ENCODE measurements at places on chromosomes 13 and 19.

- DNase-seq, result no peak
Observed at GRCh38 chr13:58461217-58461616, 829.7 kb downstream of the PCDH17 start.

DNA sequence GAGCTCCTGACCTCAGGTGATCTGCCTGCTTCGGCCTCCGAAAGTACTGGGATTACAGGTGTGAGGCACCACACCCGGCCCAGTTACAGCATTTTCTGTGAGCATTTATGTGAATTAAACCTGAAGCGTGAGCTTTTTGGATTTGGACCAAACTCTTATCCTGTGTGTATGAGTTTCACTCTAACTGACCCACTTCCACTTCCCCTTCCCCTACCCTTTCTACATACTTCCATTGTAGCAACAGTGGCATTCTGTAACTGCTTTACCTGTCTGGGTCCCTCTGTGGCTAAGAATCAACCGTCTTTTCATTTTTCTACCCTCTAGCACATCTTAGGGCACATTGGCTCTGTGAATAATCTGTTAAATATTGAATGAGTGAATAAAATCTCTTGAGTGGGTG lies 16.2 kb downstream of the FRY start:
- no peak for DNase-seq

DNA sequence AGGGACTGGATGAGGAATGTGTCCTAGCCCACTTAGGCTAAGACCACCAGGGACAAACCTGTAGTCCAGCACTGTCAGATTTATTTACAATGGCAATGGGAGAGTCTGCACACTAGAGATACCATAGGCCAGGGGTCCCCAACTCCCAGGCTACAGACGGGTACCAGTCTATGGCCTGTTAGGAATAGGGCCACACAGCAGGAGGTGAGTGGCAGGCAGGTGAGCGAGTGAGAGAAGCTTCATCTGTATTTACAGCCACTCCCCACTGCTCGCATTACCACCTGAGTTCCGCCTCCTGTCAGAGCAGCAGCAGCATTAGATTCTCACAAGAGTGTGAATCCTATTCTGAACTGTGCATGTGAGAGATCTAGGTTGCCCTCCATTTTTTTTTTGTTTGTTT lies 2.4 kb downstream of the THAP8 start:
- DNase-seq, result no peak

GRCh38 chr13:96650301-96650886 lies 343.9 kb downstream of the OXGR1 start:
- no peak for DNase-seq

DNA sequence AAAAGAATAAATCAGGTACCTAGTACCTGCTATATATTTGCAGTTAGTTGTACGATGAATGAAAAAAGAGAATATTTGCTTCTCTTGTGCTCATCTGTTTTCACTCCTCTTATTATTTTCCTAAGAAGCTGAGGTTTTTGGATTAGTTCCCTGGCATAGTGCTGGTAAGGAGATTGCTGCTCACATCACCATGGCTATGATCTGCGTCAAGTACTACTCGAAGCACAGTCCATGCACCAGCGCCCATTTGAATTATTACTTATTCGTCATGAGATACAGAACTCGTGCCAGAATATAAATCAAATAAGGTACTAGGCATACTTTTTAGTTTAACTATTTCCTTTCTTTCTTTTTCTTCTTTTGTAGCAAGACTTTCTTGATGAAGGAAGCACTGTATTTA lies 7.1 kb downstream of the SERTM1 start:
- no peak for DNase-seq

DNA sequence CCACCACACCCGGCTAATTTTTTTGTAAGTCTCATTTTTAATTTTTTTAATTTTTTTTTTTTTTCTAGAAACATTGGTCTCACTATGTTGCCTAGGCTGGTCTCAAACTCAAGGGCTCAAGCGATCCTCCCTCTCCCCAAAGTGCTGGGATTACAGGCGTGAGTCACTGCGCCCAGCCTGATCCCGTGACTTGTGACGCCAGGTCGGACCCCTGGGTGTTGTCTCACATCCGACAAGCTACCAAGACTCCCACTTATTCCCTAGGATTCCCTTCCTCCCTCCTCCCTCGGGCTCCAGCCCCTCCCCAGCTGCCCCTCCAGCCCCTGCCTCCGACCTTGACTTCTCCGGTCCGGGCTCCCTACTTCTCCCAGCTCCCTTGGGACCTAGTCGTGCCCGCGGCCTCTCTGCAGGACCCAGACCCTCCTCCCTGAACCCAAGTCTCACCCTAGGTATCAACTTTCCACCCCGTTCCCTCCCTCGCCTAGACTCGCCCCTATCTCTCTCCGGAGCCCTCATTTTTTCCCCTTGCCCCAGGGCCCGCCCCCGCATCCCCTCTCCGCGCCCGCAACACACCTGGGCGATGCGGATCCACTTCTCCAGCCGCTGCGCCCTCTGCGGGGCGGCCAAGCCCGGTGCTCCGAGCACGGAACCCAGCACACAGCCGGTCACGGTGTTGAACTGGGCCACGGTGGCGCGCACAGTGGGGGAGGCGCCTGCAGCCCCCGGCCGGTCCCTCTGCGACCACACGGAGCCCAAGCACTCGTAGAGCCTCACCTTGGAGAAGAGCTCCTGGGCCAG lies 13.1 kb downstream of the RGL3 start:
- DNase-seq, result peak; percentile 34

- no peak for DNase-seq
Observed at GRCh38 chr13:28002886-28003698, 14.6 kb upstream of the URAD start.

DNA sequence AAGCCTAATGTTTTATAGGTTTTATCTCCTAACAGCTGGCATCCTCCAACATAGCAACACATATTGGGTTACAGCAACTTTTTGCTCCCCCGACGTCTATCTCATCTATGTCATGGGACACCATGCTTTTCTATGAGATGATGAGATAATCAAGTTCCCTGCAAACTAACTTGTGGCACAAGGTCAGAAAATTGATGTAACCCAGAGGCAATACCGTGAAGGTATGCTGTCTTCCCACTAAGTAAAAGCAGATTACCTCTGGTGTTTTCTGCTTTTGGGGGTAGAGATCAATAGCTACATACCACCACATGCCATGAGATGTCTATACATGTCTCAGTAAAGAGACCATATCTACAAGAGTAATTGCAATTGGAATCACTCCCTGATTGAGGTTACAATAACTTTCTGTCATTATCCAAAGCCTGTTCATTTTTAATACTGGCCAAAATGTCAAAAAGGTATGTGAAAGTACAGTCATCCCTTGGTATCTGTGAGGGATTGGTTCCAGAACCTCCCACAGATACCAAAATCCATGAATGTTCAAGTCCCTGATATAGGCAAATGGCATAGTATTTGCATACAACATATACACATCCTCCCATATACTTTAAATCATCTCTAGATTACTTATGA lies 131.3 kb downstream of the CYSLTR2 start:
- no peak for DNase-seq

DNA sequence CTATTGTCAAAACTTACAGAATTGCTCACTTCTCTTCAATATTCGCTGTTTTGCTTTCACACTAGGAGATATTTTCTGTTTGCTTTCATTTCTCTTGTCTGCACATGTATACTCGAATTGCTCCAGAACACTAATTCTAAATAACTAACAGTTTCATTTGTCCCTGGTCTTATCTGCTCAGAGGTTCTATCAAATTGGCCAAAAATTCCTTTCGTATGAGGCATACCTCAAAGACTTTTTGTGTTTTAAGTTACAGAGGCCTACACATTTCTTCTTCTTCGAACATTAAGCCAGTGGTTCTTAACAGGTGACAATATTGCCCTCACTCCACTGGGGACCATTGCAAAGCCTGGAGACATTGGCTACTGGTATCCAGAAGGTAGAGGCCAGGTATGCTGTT lies 1314.6 kb downstream of the EFNB2 start:
- no peak for DNase-seq

DNA sequence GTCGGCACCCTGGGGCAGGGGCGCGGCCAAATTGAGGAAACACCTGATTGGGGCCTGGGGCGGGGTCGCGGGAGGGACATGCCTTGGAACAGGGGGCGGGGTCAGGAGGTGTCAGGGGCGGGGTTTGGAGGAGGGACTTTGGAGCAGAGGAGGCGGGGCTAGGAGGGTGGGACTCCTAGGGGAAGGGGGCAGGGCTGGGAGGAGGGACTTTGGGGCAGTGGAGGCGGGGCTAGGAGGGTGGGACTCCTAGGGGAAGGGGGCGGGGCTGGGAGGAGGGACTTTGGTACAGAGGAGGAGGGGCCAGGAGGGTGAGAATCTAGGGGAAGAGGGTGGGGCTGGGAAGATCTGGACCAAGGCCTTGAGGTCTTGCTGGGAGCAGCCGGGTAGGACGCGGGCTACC lies 21.9 kb downstream of the GRIN2D start:
- DNase-seq, result peak; percentile 45

DNA sequence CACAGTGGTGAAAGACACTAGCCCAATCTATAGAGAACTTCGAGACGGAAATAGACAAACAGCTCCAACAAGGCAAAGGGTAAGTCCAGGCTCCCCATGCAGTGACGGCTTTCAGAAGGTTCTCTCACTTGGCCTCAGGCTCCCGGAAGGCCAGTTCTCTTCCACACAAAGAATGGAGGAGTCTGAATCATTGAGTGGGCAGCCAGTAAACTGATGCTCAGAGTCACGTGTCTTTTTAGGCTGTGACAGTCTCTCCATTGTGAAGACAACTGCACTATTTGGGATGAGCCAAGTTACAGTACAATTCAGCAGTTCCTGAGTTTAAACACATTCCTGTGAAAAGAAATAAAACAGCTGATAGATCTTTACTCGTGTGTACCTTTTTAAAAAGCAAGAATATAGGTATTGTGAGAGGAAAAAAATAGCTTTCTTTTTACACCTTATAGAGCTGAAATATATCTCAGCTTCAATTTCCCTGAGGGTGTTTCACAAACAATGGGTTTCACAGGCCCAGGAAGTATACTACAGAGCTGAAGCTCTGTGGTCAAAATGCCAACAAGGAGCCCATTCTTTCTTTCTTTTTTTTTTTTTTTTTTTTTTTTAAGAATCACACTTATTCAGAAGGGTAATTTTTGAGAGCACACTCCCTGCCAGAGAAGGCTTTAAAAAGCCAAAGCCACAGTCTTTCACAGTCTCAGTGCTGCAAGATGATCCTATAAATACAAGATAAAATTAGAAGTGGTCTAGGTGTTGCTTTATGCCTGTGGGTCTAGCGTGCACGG lies 135.1 kb downstream of the FREM2 start:
- no peak for DNase-seq

GRCh38 chr19:48508729-48509411 lies 2.8 kb downstream of the LMTK3 start:
- DNase-seq, result no peak

DNA sequence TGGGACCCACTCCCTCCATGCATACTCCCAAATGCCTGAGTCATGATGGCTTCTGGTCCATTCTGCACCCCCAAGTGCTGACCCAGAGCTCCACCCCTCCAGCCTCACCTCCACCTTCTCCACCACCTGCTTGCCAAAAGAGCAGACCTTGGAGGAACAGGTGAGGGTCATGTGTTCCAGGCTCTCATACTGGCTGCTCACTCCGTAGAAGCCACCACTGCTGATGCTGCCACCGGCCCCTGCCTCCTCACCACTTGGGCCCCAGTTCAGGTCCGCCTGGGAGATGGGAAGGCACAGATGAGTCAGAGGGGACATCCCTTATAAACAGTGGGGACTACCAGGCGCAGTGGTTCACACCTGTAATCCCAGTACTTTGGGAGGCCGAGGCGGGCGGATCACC lies 7.9 kb downstream of the CD37 start:
- no peak for DNase-seq

- no peak for DNase-seq
Observed at GRCh38 chr13:95614641-95615245, 29.8 kb downstream of the DZIP1 start.

- no peak for DNase-seq
Observed at GRCh38 chr13:113322043-113322461, 25.0 kb downstream of the LAMP1 start.

GRCh38 chr13:106471957-106472543 lies 63.4 kb downstream of the EFNB2 start:
- DNase-seq, result no peak

DNA sequence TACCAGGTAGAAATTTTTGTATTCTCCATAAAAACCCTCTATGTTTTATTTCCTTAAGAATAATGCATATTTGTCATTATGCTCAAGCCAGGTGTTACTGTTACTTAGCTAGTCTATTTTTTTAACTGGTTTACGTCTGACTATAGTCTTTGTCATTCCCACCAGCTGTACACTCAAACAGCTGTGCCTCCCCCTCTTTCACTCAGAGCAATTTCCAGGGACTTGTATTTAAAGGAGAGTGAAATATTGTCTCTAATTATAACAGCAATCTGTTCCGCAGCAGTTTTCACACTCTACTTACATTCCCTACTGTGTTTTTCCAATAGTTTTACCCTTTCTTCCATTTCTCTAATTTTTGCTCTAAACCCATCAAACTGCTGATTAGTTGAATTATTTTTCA lies 813.6 kb upstream of the MIR17HG start:
- no peak for DNase-seq

DNA sequence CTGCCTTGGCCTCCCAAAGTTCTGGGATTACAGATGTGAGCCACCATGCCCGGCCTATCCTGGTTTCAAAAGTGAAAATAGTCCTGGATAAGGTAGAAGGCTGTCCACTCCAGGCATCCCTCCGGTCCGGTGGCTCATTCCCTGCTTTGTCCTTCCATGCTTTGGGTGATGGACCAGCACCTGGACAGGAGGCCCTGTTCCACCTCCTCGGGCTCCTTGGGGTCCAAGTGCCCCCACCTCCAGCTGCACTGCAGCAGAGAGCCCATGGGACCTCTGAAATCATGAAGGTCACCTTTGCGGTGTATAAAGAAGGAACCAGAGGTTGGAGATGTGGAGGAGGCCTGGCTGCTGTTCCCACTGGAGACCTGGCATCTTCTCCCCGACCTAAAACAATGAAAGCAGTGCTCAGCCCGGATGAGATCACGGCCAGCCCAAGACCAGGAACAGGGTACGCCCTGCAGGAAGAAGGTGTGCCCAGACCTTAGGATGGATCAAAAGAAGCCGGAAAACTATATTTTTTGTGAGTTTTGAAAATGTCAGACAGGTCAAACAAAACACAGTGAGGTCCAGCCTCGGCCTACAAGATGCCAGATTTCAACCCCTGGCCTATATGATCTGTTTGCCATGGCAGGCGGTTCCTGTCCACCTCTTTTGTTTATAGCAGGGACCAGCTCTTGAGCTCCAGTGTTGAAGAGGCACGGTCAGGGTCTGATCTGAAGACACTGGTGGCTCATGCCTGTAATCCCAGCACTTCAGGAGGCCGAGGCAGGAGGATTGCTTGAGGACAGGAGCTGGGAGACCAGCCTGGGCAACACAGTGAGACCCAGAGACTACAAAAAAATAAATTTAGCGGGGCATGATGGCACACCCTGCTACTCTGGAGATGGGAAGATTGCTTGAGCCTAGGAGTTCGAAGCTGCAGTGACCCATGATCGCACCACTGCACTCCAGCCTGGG lies 5.8 kb downstream of the LSR start:
- no peak for DNase-seq

DNA sequence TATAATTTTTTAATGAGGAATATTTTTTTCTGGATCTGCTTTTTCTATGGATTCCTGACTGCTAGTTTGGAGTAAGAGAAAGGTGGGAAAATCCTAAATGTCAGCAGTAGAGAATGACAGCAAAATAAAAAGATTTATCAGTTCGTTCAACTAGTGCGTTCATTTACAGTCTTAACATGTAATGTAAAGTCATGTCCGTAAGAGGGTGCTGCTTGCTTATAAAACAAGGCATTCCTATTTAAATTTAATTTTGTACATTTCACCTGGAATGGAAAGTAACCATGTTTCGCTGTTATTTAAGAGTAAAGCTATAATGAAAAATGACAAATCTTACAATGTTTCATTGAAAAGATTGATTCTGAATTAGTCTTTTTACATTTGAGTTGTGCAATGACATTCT lies 76.6 kb downstream of the ZMYM2 start:
- no peak for DNase-seq

Data from activated CD4-positive, alpha-beta T cell treated with anti-CD3 and anti-CD28 coated beads for 1 hour (primary cell).